ENCODE measurements at places on chromosomes 7 and 10.
A peak's percentile ranks its signal among the peaks of the same experiment; 100 is the strongest.

DNA sequence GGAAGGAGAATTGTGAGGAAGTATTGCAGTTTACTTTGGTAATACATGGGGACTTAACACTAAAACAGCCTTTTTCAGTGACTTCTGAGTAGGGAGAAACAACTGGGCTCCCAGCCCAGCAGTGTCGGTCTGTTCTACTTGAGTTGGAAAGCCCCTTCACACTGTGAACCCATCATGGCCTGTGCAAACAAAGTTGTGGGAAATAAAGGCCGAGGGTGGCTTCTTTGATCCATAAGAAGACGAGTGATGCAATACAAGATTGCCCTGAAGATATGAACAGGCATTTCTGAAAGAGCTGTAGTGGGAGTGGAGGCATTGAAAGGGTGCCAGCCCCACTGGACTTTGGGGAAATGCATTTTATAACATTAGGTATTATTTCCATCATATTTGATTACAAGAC lies 28.3 kb downstream of the C10orf120 start:
- no peak for DNase-seq

- no peak for DNase-seq
Measured at GRCh38 chr10:66852811-66853210, 73.0 kb upstream of the LRRTM3 start.

- DNase-seq, result no peak
Measured at GRCh38 chr7:78301407-78301806, 502.8 kb downstream of the PHTF2 start.

- no peak for DNase-seq
Measured at GRCh38 chr7:94061326-94061725, 57.2 kb upstream of the BET1 start.

GRCh38 chr10:114499630-114500190 lies 95.4 kb upstream of the AFAP1L2 start:
- peak; percentile 53 for DNase-seq

- DNase-seq, result no peak
Measured at GRCh38 chr10:98285416-98285815, 17.4 kb upstream of the LOXL4 start.

DNA sequence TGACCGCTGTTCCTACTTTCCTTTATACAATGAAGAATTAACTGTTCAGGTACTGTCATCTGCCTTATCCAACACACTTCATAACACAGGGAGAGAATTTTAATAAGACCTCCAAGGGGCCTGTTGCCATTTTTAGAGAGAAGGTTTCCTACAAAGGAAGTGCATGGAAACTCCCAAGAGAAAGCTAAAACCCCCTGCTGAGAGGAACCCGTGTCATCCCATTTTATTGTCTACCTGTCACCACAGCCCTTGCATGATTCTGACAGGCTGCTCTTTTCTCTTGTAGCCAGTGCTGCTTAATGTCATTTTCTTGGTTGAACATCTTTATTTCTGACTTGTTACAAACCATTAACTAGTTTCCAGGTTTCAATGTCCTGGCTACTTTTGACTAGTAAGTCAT lies 98.4 kb downstream of the SNX10 start:
- no peak for DNase-seq

DNA sequence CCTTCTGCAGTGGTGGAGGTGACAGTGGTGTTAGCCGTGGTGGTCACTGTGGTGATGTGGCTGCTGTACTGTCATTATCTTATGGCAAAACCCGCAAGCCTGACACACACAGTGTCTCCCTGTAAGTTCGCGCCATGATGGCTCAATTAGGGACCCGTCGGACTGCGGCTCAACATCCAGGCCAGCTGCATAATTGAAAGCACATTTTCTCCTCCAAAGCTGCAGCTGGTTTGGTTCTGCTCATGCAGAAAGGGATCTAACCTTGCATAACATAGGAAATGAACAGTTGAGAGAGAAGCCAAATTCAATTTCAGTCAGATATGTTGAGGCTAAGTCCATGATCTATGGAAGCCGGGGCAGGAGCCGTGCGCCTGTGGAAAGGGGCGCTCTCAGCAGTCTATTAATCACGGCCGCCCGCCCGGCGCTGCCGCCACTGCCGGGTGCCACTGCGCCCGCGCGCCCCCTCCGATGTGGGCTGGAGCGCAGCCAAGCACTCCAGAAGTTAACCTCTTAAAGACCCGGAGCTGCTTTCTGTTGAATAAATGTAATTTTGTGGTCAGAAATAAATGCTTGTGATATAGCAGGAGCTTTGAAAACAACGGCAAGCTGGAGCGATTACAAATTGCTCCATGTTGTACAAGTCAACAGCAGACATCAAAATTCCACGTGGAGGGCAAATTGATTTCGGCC lies 227.7 kb downstream of the CUX1 start:
- DNase-seq, result peak; percentile 53

All from suppressor macrophage (primary cell).